ENCODE measurements at places on chromosomes 7 and 10.

GRCh38 chr7:157263156-157263555, 73.6 kb upstream of the DNAJB6 start:
- no peak for DNase-seq

GRCh38 chr7:51237446-51238133, 79.0 kb downstream of the COBL start:
- no peak for DNase-seq

DNA sequence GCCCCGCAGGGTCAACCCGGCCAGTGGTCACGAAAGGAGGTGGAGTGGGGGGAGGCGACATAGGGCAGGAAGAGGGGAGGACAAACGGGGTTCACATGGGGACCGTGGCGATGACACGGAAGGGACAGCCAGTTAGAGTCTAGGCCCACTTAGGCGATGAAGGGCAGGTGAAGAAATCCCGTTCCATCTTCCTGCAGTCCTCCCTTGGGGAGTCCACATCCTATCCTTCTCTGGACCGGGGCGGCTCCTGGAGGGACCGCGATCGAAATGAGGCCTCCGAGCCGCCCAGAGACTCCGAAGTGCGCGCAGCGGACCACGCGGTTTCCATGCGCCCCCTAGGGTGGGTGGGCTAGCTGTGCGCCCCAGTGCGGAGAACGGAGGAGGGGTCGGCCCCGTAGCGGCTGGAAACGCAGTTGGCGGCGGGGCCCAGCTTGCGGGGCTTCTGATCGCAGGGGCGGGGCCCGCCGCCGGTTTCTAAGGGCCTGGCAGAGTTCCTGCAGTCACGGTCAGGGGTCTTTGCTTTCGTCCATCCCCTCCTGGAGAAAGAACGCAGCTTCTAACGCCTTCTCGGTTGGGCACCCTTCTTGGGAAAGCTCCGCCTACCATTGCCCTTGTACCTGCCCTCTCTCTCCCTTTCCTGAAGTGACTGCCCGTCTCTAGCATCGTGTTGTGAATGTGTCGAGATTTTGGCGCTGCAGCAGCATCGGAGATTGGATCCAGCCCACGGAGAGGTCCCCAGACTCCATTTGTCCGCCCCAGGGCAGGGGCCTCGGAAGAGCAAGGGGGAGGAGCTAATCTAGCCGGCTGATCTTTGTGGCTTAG, 17.9 kb upstream of the TMEM225B start:
- DNase-seq, result peak; percentile 29

- DNase-seq, result peak; percentile 51
Measured at GRCh38 chr10:113273181-113274163, 279.4 kb upstream of the HABP2 start.

GRCh38 chr10:6327961-6328698, 125.4 kb downstream of the PFKFB3 start:
- DNase-seq, result no peak

DNA sequence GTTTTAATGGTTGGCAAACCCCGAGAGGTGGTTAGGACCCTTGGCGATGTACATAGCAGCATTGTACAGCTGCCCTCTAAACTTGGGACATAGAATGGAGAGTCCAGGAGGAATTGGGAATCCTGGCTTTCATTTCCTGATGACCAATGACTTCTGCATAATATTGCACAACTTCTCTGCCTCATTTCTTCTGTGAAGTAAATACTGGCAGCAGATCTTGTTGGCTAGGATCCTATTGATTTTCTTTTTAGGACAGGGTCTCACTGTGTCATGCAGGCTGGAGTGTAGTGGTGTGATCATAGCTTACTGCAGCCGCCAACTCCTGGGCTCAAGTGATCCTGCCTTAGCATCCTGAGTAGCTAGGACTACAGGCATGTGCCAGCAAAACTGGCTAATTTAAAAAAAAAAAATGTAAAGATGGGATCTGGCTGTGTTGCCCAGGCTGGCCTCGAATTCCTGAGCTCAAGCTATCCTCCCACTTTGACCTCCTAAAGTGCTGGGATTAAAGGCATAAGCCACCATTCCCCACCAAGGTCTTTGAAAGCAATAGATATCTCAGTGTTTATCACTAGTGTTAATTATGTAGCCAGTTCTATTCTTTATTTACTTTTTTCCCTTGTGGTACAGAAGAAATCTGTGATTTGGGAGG, 58.1 kb downstream of the PODXL start:
- DNase-seq, result no peak

DNA sequence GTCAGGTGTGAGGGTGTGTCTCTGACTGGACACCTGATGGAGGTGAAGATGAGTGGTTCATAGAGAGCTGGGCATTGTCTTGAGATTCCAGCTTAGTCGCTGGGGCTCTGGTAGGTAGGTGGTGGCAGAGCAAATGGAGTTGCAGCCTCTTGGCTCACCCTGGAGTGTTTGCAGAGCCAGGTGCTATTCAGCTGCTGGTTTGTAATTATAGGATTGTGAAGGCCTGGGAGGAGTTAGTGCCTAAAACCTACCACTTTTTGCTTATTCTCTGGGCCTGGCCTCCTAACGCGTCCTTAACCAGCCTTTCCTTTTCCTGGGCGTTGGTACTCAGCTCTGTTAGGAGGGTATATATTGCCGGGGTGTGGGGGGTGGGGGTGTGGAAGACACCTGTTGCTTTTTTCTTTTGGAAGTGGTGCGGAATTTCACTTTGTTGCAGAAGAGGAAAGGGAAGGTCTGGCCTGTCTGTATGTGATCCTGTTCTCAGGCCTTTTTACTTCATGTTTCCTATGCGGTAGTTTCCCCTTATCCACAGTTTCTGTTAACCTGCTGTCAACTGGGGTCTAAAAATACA, 3.2 kb downstream of the PPRC1 start:
- DNase-seq, result no peak

DNA sequence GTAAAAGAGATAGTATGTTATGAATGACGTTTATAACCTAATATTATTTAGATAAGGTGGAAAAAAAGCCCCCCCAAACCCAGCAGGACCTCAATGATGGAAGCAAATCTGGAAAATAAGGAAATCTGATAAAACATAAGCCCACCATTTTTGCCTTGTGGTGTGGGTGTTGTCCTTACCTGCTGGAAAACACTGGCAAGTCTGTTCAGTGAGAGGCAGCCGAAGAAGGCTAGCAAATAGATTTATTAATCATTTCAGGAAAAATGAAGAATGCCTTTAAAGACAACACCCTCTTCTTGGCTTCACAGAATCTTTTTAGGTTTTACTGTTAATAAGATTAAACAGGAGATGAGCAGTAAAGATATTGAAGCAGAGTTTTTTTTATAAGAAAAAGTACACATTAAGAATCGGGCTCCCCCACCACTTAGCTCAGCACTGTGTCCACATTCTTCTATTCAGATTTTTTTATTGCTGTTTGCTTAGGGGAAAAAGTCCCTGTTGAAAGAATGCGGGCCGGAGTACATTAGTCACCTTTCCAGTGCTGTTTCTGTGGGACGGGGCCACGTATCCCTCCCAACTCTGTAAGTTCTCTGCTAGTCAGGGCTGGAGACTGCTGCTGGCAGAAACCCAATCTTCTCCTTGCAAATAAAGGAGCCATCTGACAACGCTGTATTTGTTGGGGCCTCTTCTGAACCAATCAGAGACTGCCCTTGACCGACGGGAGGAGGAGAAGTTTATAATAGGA, 104.1 kb downstream of the EVX1 start:
- DNase-seq, result no peak

- no peak for DNase-seq
Measured at GRCh38 chr7:156667110-156667426, 26.5 kb downstream of the RNF32 start.

DNA sequence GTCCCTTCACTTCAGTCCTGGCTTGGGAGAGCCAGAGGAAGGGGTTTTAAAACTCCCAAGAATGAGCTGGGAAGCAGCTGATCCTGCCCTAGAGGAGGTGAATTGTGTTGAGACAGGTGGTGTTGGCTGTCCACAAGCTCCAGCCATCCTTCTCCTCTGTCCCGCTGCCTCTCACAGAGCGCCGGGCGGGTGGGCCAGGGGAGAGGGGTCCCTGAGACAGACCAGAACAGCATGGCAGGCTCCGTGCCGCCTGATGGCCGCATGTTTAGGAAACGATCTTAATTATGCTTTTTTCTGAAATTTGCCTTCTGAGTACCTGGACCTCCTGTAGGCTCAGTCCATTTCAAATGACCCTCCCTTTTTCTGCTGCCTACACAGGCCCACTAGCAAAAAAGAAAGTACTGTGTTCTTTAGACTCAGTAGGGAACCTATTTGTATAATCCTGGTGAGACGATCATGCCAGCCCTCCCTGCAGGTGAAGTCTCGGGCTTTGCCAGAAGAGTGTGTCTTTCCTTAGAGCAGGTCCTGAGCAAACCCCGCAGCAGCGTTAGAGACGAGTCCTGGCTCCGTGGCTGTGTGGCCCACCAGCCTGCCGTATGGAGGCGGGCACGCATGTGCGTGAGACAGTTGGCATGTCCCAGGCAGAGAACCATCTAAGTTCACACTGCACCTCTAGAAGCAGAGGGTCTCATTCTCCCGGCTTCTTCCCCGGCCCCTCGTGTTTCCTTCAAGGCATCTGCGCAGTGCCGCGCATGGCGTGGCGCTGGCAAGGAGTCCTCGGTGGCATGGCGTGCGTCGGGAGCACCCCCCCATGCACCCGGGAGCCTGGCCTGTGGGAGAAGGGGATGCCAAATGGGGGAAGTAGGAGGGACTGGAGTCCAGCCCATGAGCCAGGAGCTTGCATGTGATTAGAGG, 26.3 kb upstream of the PWWP2B start:
- no peak for DNase-seq

DNA sequence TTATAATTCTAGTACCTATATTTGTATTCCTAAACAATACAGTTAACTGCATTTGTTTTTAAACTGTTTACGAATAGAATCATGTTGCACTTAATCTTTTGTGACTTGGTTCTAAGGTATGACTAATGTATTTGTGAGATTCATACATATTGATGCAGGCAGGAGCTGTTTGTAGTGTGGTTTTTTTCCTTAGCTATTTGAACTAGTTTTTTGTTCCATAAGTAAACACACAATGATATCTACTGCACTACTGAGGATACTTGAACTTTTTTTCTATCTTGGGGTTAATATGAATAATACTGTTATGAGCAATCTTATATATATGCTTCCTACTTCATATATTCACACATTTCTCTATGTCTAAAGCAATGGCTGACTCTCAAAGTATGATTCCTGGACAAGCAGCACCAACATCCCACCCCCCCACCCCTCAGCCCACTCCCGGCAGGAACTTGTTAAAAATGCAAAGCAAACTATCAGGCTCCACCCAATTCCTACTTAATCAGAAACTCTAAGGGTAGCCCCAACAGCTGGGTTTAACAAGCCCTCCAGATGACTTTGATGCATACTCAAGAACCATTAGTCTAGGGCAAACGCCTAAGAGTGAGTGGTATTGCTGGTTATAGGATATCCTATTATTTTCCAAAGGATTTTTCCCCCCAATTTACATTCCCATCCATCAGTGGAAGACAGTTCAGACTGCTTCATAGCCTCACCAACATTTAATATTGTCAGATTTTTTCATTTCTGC, 25.8 kb downstream of the BRAF start:
- no peak for DNase-seq

DNA sequence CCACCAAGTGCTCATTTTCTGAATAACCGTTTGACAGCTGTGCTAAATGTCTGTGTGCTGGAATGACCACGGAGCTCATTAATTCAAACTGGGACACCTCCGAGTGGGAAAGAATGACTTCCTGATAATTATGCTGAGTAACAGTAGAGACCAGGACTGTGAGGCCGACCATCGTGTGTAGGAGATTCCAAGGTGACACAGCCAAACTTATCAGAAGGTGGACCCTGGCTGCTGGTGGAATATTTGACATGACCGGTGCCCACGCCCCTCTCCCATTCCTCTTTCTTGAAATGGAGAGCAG, 400.0 kb downstream of the PTPRN2 start:
- no peak for DNase-seq

DNA sequence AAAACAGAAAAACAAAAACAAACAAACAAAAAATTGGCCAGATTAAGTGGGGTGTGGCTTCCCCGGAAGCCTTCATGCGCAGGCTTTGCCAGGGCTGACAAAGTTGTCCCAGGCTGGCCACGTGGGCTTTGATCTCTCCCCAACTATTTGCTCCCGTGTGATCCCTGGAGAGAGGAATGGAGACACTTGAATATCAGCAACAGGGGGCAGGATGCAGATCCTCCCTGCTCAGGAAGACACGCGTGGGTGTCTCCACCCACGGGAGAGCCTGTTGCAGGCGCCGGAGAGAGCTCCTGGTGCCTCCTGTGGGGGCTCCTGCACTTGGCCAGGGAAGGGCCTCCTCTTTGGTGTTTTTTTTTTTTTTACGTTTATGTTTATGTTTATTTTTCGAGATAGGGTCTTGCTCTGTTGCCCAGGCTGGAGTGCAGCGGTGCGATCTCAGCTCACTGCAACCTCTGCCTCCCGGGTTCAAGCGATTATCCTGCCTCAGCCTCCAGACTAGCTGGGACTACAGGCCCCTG, 19.0 kb downstream of the TRIM56 start:
- DNase-seq, result no peak

- no peak for DNase-seq
Measured at GRCh38 chr7:139099172-139099947, 10.2 kb downstream of the ZC3HAV1 start.

GRCh38 chr7:106421181-106421762, 136.5 kb upstream of the NAMPT start:
- DNase-seq, result peak; percentile 37

GRCh38 chr7:156175003-156175402, 362.7 kb upstream of the SHH start:
- no peak for DNase-seq
